Stimulated activated CD8-positive, alpha-beta memory T cell treated with anti-CD3 and anti-CD28 coated beads, Interleukin-4, amount 100 ng/mL, for 4 hours (primary cell): ENCODE measurements at places on chromosomes 16 and 17.

DNA sequence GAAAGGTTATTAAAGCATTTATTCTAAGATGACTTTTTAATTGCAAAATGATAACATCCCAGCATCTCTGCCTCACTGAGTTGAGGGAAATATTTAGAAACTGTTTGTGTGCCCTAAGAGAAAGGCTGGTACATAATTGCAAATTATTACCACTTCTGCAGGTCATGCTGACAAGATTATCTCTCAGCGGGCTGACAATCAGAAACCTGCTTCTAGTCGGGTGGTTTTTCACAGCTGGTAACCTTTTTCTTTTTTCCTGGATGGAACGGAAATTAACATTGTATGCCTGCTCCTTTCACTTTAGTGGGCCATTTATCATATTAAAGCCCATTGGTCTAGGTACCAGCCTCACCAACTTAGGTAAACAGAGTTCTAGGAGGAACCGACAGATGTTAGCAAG is 17.0 kb upstream of the NUDT7 start:
- no peak for DNase-seq

DNA sequence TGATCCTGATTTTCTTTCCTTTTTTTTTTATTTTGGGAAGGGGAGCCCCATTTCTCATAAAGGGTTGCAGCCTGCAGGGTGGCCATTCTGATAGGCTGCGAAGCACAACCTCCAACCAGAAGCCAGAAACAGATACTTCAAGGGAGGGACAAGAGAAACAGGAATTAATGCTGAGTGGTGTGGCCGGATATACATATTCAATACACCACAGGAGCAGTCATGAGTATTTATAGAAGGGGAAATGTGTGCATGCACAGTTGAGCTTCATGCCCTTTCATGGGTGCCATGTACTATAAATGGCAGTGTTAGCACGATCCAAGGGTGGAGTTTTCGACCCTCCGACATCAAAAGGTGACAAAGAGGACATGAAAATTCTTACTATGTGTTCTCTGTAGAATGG is 320.8 kb downstream of the CBLN1 start:
- DNase-seq: no peak

GRCh38 chr16:82150549-82150948 is 19.5 kb downstream of the MPHOSPH6 start:
- no peak for DNase-seq

GRCh38 chr16:81996664-81997509 is 14.4 kb downstream of the SDR42E1 start:
- DNase-seq: no peak

- DNase-seq: no peak
Observed at GRCh38 chr16:55678161-55678821, 22.5 kb downstream of the SLC6A2 start.

DNA sequence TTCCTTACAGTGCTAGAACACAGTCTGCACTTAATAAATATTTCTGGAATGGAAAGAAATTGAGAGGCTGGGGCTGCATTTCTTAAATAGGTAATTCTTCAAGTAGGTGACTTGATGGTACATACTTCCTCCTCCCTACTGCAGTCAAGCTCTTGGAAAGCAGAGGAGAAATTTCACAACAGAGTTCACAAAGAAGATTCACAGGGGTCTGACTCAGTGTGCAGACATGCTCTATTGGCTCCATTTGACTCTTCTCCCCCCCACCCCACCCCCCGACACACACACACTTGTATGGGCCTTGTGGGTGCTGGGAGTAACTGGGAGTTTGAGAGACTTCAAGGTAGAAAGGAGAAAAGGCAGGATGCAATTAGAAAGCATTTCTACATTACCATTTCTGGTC is 6.2 kb upstream of the MYOCD start:
- no peak for DNase-seq

- no peak for DNase-seq
Observed at GRCh38 chr17:33163533-33164168, 129.4 kb downstream of the ASIC2 start.

DNA sequence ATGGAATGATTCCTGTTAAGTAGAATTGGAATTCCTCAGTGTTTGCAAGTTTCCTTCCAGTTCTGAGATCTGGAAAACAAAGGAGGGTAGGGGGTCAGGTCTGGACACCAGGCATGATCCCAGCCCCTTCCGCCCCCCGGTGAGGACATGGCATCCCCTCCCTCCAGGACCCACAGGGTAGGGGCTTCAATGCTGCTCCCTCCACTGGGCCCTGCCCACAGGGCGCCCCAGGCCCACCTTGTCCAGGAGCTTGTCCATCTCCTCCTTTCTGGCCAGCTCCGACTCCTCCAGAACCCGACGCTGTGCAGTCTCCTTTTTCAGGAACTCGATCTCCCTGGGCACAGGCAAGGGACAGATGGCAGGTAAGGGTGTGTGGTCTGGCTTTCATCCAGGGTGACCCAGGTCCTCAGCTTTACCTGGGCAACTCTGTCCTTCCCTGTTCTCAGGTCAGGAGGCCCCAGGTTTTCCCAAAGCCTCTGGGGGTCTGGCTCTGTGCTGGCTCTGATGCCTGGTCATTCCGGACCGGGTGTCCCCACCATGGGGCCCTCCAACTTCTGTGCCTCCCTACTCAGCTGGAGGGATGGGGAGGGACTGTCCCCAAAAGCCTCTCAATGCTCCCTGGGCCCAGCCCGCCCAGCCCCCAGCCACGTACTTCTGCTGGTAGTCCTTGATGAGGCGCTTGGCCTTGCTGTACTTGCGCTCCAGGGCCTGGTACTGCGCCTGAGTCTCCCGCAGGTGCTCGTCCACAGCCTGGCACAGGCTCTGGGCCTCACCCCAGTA is 5.5 kb upstream of the SAMD14 start:
- no peak for DNase-seq

GRCh38 chr16:27972500-27972899 is 91.0 kb downstream of the GSG1L start:
- no peak for DNase-seq

GRCh38 chr17:73582821-73583220 is 61.4 kb downstream of the SDK2 start:
- DNase-seq: no peak

DNA sequence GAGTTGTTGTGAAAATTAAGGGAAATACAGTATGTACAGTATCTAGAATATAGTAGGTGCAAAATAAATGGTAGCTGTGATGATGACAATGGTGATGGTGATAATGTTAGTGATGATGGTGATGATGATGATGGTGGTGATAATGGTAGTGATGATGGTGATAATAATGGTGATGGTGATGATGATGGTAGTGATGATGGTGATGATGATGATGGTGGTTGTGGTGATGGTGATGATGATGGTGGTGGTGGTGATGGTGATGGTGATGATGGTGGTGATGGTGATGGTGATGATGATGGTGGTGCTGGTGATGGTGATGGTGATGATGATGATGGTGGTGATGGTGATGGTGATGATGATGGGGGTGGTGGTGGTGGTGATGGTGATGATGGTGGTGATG is 91.3 kb upstream of the FOXF1 start:
- no peak for DNase-seq
